ENCODE measurements at places on chromosomes 11 and 22.

GRCh38 chr11:119180729-119181676, 4.3 kb upstream of the NHERF4 start:
- DNase-seq: no peak

GRCh38 chr11:112836256-112836602, 125.0 kb upstream of the NCAM1 start:
- no peak for DNase-seq

DNA sequence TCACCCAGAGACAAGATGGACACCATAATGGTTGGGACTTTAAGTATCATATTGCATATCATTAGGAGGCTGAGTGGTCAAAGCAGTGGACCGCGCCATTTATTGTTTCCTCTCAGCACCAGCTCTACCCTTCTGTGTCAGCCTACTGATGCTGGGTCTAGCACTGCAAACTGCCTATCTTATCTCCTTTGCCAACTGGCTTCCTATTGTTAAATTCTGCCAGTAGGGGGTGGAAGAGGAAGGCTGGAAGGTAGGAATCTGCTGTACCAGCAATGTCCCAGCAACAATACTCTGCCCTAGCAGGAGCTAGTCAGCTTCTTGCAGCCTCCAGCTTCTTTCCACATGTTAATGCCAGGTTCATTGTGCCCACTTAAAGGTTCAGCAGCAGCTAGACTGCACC, 367.1 kb upstream of the PDGFD start:
- DNase-seq: no peak

DNA sequence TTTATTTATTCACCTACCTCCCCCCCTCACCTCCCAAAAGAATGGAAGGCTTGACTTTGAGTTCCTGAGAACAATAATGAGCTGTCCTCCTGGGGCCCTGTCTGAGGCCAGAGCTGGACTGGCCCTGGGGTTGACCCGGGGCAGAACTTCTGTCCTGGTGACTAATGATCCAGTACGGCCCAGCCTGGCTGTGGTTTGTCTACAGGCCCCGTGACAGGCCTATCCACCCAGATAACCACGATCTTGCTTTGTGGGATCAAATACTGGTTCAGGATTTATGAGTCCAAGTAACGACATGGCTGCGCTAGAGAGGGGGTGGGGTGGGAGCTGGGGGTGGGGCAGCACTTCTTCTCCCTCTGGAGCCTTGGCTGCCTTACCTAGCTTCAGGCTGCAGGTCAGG, 81.5 kb downstream of the WT1 start:
- DNase-seq: no peak

All from MM.1S (cell line).